H1 (cell line): ENCODE measurements at places on chromosomes 1 and 21.

GRCh38 chr21:30437010-30437565 is 3.0 kb upstream of the KRTAP15-1 start:
- no peak for DNase-seq

DNA sequence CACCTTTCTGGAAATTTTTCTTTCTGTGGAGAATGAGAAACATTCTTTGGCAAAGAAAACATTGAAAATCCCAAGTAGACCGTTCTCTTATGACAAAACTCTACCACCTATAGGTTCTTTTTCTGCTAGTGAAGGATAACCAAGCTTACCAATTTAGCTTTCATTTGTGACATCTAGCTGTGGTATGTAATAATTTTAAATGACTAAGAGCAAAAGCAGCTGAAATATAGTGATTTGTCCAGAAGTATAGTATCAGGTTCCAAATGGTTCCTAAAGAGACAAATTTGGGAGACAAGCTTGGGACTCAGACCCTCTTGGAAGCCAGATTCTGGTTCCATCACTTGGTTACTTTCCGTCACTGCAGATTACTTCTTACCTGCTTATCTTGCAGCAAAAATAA is 24.4 kb downstream of the FUBP1 start:
- no peak for DNase-seq

DNA sequence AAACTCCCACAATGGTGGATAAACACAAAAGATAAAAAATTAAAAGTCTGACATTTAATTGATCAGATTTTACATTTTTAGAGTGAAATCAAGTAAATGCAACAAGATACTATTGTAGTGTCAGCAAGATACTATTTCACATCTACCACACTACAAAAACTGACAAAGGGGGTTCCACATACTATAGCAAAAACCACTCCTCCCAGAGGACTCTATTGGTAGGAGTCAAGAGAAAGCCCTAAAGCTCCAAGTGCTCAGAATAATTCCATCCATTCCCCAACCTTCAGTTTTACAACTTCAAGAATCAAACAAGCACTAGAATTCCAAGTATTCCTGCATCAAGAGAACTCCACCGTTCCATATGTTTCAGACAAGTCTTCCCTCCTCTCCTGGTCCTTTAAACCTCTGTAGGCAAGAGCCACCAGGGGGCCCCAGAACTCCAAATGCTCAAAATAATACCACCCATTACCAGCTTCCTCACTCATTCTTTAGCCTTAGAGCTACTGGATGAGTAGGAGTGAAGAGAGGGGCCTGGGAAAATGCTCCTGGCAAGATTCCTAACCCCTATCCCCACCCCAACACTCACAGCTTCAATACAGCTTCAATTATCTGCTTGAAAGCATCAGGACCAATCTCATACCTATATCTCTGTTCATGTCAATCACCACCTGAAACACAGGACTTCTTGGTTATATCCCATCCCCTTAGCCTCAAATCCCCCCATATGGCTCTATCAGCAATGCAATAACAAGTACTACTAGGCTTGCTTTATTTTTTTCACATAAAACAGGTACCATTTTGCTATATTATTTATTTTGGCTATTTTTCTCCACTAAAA is 9.9 kb downstream of the TOR1AIP2 start:
- DNase-seq: peak; percentile 68

GRCh38 chr1:228166170-228166936 is 749 bp downstream of the IBA57 start:
- peak; percentile 78 for DNase-seq
